ENCODE measurements at places on chromosomes 2 and 18.

DNA sequence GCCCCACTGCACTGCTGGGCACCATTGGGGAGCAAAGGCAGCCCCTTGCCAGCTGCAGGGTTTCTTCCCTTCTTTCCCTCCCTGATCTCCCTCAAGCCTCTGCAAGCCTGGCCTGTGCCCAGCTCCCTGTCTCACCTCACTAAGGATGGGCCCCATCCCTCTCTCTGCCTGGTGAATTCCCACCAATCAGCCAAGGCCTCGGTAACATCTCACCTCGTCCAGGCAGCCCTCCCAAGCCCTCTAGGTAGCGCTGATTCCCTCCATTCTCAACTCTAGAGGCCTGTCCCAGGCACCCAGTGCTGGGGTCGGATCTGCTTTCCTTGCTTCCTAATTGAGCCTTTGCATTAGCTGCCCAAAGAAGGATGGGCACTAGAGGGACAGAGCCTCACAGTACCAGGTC is 63.0 kb downstream of the CELF4 start:
- no peak for DNase-seq

DNA sequence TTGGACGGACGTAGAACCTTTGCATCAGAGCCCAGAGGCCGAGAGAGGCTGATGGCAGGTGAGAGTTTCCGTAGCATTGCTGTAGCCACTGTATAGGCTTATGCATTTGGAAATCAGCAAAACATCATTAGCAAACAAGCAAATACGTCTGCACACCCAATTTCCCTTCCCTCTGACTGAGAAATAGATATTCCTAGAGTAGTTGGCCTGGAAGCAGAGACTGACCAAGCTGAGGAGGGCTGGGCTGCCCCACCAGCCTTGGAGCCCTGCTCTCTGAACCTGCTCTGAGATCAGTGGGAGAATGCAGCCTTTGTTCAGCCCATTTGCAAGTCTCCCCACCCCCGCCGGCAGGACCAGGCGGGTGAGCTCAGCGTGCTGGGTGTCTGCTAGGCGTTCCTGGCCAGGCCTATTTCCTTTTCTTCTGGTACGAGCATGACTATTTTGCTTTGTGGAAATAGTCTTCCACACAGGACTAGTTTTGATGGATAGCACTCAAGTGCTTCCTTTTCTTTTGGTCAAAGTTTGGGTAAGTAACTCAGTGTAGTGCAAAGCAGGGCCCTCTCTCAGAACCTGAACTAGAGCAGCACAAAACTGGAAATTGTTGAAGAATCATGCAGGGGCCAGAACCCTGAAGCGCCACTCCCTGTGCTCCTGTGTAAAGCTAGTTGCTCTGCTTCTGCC is 21.9 kb upstream of the RNF149 start:
- no peak for DNase-seq

DNA sequence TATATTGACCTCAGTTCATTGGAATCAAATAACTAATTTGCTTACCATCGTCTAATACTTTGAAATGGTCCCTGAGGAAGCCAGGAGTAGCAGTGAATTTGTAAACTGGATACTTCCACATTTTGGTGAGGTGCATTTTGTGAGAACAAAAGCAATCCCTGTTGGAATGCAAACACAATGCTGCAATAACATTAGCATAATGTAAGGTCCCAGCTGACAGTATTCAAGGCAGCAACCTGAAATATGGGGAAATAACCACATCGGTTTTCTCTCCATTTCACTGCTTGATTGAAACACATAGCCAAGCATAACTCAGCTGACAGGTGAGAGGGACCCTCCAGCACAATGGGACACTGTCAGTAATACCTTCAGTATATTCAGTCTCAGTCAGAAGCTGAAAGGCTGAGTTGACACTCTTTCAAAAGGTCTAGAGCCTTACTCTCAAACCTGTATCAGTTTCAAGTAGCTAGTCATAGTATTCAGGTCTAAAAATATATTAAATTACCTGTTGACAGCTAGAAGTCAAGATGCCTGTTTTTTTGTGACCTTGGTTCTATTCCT is 1311.9 kb upstream of the NRXN1 start:
- DNase-seq = no peak

- DNase-seq = no peak
Measured at GRCh38 chr2:96520697-96521096, 15.5 kb upstream of the NEURL3 start.

- no peak for DNase-seq
Measured at GRCh38 chr18:76521417-76522121, 26.5 kb upstream of the ZNF516 start.

GRCh38 chr2:215811003-215811402 is 202.3 kb downstream of the MREG start:
- no peak for DNase-seq

- no peak for DNase-seq
Measured at GRCh38 chr2:68796295-68796905, 61.8 kb downstream of the ARHGAP25 start.

DNA sequence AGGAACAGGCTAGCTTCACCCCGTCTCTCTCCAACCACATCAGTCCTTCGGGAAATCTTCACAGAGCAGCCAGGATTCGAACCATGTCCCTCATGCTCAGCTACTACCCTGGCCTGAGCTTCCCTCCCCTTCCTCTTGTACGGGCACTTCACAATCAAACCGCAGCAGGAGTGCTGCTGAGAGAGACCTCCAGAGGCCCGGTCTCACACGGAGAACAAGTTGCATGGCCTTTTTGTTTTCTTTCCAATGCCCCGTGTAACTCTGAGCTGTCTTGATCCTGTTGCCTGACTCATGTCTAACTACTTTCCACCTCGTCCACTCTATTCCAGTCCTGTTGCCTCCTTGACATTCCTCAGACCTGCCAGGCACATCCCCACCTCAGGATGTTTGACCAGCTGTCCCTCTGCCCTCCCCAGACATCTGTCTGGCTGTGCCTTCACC is 25.4 kb downstream of the FBLN7 start:
- no peak for DNase-seq

DNA sequence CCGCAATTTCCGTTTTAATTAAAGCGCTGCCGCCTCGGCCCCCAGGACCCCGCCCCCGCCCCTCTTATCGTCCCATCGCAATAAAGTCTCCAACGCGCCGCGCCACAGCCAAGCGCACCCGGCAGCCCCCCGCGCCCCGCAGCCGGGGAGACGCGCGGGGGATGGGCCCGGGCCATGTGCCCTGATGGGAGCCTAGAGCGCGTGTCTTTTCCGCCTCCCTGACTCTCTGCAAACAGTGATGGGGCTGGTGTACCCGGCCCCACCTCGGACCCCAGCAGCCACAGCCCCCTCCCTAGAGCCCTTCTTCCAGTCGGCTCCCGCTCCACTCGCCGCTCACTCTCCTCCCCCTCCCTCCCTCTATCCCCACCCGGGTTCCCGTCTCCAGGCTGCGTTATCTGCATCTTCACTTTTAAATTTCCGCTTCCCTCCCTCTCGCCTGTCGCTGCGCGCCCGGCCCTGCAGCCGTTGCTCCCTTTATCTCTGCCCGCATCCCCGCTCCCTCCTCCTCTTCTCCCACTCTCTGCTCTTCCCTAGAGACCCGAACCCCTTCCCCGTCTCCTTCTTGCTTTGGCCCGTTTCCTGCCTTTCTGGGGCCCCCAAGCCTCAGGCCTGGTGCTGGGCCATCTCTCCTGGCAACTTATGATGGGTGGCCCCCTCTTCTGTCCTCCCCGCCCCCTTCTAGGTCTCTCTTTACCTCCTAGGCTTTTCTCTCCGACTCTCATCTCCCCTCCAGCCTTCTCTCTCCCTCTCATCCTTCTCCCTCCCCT is 524 bp upstream of the FEV start:
- DNase-seq = no peak

DNA sequence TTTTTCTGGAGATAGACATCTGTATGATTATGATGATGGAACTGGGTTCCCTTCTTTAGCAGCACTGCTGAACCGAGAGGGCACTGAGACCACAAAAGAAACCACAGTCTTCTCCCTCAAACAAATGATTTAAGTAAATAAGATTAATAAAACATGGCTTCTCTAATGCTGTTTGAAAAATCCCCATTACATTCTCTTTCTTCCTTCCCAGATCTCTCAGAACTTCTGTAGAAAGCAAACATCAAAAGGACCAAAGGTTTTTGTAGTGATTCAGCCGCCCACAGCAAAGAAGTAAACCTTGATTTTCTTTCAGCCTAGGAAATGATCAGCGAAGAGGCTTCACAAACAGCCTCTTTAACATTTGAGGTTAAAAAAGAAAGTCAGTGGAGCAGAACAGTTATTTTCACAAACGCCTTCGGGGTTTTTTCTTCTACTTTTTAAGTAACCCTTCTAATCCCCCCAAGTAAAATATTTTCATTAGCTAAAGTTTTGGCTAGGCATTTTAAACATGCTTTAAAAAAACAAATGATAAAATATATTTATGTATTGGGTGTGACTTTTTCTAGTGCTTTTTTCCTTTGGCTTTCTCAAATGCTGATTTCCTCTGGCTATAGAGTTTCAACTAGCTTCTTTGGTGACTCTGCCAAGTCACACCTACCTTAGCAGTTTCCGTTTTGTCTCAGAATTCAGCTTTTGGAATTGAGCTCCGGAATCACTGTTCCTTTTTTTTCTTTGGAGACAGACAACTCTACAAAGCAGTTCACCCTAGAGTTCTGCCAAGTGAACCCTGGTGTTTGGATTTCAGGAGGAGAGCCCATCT is 89.6 kb downstream of the UPP2 start:
- no peak for DNase-seq

DNA sequence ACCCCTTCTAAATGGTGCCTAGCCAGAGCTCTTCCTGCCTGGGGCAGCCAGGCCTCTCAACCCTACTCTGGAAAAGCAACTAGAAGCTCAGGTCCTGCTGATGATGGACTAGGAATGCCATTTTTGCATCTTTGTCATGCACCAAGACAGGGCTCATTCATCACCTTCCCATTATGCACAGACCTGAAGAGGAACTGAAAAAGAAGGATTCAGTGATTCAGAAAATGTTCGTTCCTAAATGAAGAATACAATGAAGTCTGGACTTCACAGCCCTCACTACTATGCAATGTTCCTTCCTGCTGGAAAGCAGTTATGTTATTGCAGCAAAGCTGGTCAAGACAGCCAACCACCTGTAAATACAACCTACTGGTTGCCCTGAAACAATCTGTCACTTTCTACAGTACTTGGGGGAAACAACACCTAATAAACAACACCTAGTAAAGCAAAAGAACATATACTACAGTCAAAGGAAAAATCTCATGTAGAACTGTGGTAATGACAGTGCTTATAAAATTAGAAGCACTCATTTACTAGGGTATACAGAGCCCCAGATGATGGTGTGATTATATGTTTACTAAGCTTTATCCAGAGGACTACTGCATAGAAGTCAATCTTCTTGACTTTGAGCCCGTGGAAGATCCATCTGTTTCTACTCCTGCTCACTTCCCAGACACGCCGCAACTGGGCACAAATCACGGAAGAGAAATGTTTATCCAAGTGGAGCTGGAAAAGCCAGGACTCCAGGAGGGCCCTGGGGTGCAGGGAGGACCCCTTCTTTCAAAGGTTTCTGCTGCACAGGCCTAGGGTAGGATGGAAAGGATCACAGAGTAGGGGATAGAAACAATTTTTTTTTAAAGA is 103.1 kb upstream of the THOC1 start:
- no peak for DNase-seq

GRCh38 chr18:26909599-26910290 is 44.2 kb upstream of the AQP4 start:
- DNase-seq = no peak

GRCh38 chr2:18599509-18600254 is 10.3 kb upstream of the NT5C1B start:
- no peak for DNase-seq

DNA sequence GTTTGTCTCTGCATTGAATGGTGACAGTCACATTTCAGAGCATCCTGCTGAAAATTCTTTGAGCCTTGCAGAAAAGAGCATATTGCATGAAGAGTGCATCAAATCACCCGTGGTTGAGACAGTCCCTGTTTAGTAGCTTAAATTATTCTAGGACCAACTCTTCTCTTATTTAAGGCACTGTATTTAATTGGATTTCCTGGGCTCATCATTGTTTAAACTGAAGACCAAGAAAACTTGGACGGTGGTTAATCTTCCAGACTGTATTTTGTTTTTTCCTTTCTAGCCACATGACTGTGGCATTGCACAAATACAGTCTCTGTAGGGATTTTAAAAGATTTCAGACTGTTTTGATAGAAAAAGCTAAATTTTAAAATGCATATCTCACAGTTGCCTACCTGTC is 114.4 kb downstream of the GALNT3 start:
- DNase-seq = no peak

- DNase-seq = peak; percentile 65
Measured at GRCh38 chr18:74836296-74837139, 238.8 kb downstream of the ZNF407 start.

- no peak for DNase-seq
Measured at GRCh38 chr2:99948010-99948409, 194.4 kb downstream of the AFF3 start.

GRCh38 chr18:22872900-22873537 is 60.1 kb upstream of the RBBP8 start:
- no peak for DNase-seq

GRCh38 chr2:25034081-25034480 is 7.8 kb upstream of the EFR3B start:
- no peak for DNase-seq

DNA sequence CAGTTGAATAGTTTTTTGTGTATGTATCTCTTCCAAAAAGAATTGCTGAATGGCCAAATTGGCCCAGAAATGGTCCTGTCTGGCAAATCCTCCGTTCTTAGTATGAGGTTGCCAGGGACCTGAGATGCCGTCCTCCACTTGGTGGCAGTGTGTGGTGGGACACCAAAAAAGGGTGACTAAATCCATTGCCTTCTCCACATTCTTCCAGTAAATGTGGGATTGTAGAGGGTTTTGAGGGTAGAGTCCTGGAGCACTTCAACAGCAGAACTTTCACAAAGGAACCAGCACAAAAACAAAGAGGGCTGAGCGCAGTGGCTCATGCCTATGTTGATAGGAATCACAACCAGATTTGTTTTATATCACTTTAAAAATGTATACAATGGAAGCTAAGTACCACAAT is 199.9 kb downstream of the BCL2 start:
- DNase-seq = no peak

- DNase-seq = no peak
Measured at GRCh38 chr2:28049899-28050298, 159.4 kb downstream of the BABAM2 start.

DNA sequence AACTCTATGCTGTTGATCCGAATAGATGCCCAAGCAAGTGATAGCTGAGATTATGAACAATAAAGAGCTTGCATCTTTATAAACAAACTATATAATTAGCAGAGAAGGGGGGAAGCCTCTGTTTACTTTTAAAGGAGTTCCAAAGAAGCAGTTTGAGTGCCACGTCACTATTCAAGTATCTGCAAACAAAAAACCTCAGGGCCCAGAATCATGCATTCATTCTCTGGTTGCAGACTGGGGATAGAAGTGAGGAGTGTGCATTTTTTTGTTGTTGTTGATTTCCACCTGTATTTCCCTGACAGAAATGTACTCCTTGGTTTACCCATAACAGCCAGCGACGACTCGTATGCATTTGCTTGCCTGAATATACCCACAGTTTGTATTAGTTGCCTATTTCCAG is 264.3 kb downstream of the PTGR3 start:
- DNase-seq = peak; percentile 31

DNA sequence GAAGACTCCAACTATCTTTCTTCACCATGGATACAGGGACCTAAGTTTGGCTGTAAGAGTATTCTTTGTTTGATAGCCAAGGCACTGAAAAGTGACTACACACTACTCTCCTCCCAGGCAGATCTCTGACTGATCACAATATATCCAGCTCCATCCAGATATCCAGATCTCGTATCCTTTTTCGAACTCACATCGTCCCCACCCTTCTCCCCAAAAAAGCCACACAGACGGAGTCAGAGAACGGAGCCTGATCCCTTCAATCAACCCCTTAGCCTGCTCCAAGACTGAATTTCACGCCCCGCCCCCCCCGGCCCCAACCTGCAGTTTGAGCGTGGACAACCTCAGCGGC is 533 bp downstream of the DHX57 start:
- no peak for DNase-seq

- DNase-seq = no peak
Measured at GRCh38 chr2:100142393-100142792, at the start of gene AFF3. TSS of gene AFF3 (minus strand) at chr2:100142590. CDS start at chr2:100104454, 38,136 bp downstream.
